ENCODE measurements at places on chromosomes 2 and 18. TPM values are rescaled to one million over a fixed set of nuclear protein-coding genes. Genes with fewer than 3 reads are reported as not detected.

GRCh38 chr2:39723946-39724827, 54.9 kb downstream of the THUMPD2 start:
- no peak for DNase-seq

GRCh38 chr2:46042207-46042637, 255.0 kb upstream of the EPAS1 start:
- DNase-seq = peak; percentile 64

DNA sequence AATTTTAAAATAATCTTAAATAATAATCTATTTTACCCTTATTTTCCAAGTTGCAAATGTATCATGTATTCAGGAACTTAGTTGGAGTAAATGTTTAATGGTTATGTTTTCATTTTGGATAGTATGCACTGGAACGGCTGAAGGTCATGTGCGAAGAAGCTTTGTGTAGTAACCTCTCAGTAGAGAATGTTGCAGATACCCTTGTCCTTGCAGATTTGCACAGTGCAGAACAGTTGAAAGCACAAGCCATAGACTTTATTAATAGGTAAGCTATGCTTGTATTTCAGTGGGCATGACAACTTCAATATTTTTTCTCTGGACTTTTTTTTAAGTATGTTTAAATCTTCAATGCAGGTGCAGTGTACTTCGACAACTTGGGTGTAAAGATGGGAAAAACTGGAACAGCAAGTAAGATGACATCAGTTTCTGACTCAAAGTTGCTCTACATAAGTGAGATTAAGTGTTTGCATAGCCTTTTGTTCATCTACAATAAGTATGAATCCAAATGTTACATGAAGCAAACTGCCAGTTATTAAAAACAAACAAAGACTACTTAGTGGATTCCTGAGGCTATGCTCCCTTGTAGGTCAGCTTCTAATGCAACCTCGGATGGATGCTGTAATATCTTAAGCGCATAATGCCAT, 63.1 kb downstream of the SPOPL start:
- DNase-seq = peak; percentile 32

- no peak for DNase-seq
Measured at GRCh38 chr2:174177316-174177890, 70.9 kb downstream of the OLA1 start.

DNA sequence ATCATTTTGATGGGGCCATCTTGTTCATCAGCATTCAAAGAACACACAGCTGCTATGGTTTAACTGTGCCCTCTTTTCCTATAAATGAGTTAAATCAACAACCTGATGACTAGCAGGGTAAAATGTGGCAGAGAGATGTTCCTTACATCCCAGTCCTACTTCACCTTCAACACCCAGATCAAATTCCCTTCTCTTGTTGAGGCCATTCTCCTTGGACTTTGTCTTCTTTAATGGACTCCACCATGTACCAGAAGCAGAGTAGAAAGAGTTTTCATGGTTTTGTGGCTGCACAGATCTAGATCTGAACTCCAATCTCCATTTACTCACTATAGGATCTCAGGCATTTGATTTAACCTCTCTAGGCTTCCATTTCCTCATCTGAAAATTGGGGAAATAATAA, 6.4 kb upstream of the UPP2 start:
- no peak for DNase-seq

Gene SPP2
- total RNA-seq = 0.73 TPM

DNA sequence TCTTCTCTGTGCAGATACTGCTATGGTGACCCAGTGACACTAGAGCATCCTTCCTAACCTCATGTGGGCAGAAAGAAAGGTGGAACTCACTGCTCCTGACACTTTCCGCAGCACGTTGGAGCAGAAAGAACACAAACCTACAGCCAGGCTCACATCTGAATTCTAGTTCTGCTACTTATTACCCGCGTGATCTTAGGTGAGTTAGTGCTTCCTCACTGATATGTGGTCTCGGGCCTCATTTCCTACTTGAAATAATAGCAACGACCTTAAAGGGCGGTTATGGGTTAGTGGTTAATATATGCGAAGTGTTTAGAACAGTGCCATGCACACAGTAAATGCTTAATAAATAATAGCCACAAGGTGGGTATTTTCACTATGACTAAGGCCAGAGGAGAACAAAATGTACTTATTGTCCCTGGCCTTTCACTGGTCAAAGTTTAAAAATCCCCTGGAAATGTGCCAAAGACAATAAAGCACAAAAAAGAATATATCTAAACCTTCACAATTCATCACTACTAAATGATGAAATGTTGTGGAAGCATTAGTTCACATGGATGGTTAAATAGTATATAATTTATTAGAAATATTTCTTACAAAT, 66.6 kb downstream of the MYOM1 start:
- DNase-seq = no peak

DNA sequence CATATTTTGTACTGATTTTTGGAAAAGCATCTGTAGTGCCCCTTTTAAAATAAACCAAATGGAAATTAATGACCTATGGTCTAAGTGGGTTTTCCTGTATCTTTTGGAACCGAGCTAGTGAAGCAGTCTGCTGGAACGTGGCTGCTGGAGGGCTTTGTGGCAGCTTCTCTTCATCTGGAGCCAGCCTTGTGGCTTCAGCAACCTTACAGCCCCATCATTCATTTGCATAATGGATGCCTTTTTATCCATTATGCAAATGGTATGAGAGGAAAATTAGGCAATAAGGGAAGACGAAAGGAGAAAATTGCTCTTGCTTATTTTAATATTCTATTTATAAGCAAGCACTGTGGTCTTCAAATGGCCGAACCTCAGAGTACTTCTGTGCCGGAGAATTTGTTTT, 421.0 kb downstream of the PARD3B start:
- no peak for DNase-seq

Gene PID1
- total RNA-seq = 11.2 TPM

Gene VAMP8
- not detected for total RNA-seq

Gene DPP4
- 0.58 TPM for total RNA-seq

Gene ARL5A
- total RNA-seq = 87.2 TPM

GRCh38 chr2:15665067-15665942, 73.6 kb downstream of the DDX1 start:
- DNase-seq = peak; percentile 50

DNA sequence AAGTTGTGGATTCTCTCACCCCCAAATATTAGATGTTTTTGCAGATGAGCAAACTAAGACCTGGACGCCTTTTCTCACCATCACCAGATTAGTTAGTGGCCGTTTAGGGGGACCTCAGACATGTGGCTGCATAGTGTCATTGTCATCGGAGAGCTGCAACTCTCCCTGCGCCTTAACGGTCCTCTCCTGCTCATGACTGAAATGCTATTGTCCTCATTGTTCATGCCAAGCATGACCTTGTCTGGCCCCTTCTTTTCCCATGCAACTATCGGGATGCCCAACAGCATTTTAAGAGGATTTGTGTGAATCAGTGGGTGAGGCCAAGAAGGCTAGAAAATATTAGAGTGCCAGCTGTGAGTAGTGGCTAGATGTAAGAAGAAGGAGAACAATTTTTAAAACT, 174.2 kb downstream of the SOCS6 start:
- no peak for DNase-seq

GRCh38 chr2:229408356-229408755, 137.3 kb upstream of the PID1 start:
- peak; percentile 38 for DNase-seq

Gene PHLPP1
- total RNA-seq = 77.0 TPM

DNA sequence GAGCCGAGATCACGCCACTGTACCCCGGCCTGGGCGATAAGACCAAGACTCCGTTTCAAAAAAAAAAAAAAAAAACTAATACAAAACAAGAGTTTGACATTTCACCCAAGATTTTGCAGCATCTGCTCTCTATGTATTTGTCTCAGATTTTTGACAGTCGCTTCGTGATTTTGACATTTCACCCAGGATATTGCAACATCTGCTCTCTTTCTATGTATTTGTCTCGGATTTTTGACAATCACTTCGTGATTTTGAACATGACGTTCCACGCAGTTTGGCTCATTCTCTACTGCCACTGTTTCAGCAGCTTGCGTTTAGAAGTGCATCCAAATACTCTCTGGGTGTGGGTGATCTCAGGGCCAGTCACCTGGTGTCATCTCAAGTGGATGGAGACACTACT, 108.5 kb downstream of the CABLES1 start:
- DNase-seq = no peak

DNA sequence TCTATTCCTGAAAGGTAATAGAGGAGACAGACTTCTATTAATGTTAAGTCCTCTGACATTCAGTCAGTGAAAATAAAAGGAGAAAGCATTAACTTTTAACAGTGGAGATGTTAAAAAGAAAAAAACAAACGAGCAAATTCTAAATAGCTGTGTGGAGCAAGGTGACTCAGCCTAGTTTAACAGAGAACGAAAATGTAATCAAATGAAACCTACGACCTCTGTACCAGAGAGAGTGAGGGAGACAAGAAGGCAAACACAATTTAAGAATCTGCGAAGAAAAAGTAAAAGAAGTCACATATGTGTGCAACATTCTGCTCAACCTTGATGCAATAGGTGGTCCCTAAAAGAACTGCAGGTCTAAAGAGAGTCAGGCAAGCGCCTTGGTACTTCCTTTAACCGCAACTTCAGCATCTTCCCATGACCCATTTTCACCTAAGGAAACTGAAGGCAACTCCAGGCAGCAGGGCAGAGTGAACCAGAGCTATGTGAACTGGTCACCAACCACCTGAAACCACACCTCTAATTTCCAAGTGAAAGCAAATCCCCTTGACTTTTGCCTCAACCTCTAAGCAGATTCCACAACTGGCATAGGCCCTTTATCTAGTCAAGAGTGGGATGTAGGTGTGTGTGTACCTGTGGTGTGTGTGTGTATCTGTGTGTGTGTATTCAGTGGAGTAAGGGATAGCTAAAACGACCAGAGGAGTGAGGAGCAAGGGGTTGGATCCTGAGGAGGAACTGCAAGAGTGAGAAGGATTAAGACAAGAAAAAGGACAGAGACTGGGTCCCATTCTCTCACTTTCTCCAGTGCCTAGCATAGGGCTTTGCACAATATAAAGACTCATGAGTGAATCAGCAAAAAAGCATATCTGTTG, 43.0 kb downstream of the FIGN start:
- peak; percentile 4 for DNase-seq

All from stomach (tissue), 19 donors.